ENCODE measurements at places on chromosomes 13 and 19.

- DNase-seq = peak; percentile 72
Measured at GRCh38 chr19:13037161-13037560, 41.9 kb downstream of the NFIX start.

DNA sequence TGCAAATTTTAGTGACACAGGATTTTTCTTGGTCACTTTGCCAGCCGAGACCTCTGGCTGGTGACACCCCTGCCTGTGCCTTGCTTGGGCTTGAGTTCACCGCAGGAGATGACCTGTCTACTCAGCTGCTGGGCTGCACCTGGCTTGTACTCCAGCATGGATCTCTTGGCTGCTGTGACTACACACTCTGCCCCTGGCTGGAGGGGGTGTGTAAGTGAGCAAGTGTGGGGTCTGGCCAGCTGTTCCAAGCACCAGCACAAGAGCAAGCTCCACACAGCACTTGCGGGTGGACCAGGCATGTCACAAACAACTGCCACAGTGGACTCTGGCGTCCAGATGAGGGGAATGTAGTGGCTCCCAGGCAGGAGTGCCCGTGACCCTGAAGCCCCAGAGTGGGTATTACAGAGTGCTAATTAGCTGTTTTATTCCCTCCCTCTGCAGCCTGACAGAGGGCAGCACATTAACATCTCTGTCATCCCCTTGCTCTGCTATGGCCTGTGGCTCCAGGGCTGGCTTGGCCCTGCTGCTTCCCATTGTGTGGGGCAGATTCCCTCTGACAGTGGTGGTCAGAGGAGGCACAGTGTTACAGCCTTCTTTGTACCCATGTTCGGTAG lies 1387.2 kb downstream of the OLFM4 start:
- DNase-seq = no peak

GRCh38 chr19:55467236-55468053 lies 2.9 kb upstream of the C19orf85 start:
- DNase-seq = peak; percentile 38

DNA sequence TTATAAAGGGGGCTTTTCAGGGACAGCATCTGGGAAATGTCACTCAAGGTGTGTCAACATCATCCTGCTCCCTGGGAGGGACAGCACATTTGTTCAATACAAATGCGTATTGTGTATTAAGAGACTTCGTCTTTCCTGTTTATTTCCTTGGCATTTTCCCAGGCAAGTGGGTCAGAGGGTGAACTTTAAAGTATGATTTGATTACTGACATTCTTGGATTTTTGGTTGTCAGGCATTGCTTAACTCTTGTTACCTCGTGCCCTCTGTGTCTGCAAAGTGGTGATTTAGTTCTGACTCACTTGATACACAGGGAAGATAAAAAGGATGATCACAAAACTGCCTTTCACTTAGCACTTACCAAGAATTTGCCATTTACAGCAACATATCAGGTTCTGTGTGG lies 292.7 kb downstream of the SUCLA2 start:
- DNase-seq = no peak

DNA sequence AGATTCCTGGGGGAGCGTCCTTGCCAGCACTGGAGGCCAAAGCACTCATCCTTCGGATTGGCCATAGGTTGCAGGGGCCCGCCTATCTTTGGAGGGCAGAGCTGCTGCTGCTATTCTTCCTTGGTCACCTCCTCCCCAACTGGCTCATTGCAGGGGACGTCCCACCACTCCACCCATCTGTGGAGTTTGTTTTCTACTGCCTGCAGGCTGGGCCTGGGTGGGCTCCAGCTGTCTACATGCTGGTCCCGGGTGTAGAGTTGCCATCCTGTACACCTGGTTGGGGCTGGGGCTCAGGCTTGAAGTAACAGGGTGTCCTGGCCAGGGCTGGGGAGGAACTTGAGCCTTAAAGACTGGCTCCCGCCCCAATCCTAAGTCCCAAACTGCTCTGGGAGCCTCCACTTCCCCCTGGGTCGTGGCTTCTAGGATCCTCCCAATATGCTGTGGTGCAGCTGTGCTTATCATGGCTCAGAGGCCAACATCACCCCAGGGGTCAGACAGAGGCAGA lies 2.1 kb downstream of the RNF225 start:
- no peak for DNase-seq

DNA sequence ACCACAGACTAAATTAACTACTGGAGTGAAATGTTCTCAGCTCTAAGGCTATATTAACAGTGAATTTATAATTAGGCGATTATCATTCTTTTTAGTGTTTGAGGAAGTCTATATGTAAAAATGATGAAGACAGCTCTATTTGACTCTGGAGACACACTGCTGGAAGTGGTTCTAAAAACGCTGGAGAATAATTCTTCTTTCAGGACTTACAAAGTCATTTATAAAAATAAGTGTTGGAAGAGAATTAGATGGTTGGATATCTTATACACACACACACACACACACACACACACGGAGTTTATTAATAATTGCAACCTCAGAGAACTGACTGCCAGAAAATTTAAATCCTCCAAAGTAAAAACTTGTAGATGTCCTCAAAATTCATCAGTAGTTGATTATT lies 1171.3 kb downstream of the EFNB2 start:
- DNase-seq = no peak

GRCh38 chr13:31627097-31627845 lies 112.1 kb upstream of the RXFP2 start:
- DNase-seq = no peak

DNA sequence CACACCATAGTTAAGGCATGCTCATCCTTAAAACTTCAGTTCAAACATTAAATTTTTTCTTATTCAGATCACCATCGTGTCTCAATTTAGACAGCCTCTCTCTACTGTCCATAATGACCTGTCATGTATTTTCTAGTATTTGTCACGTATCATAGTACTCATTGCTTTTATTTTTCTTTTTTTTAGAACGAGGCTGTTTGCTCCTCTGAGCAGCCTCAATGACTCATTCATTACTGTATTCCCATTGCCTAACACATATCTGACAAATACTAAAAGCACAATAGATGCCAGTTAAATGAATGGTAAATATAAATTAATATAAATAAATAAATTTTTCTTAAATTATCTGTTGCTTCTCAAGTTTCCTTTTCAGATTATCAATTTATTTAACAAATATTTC lies 245.5 kb downstream of the TUBA3C start:
- DNase-seq = no peak

- DNase-seq = no peak
Measured at GRCh38 chr13:32403108-32403507, 24.8 kb downstream of the N4BP2L1 start.

- no peak for DNase-seq
Measured at GRCh38 chr13:106961216-106961615, 393.3 kb upstream of the ARGLU1 start.

Measured in endothelial cell of umbilical vein (primary cell).